ENCODE measurements at places on chromosomes 2 and 18.

DNA sequence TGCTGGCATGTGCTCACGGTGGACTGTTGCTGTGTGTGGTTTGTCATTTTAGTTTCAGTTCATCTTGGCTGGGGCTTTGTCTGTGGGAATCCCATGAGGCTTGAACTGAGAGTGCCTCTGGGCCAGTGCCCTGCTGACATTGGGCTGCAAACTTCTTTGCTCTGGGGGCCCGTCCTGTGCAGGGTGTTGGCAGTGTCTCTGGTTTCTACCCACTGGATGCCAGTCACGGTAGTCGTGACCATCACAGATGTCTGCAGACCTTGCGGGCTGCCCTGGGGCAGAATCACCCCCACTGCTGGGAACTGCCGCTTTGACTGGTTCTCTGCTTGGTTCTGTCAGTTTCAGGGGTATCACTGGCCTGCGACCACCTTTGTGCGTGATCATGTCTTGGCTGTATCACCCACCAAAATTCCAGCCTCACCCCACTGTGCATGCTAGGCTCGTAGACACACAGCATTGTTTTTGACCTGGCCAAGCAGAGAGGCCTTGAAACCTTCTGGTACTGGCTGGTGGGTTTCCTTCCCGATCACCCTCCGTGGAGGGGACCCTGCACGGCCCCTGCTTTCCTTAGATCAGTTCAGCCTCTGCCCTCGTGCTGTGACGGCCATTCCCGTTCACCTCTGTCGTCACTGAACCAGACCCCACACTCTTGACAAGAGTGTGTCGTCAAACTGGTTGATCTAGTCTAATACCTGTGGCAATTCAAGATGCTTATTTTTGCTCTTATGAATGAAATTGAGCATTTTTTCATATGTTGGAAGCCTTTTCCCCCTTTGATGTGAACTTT, 57.6 kb downstream of the KCNG2 start:
- no peak for DNase-seq

DNA sequence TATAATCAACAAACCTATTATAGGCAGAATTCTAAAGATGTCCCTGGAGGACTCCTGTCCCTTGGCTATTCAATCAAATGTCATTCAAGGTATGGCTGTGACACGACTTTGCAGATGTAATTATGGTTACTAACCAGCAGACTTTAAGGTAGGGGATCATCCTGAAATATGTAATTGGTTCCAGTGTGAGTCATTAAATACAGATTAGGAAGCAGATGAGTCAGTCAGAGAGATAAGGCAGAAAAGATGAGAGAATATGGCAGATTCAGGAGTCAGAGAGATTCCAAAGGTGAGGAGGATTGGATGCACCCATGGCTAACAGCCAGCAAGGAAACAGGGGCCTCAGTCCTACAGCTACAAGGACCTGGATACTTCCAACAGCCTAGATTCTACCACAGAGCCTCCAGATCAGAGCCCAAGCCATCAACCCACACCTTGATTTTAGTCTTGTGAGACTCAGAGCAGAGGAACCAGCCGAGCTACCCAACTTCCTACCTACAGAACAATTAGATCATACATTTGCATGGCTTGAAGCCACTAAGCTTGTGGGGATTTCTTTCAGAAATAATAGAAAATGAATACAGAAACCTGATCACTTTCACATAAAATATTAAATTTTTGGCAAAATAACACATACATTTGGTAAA, 11.2 kb upstream of the PROM2 start:
- DNase-seq: no peak

DNA sequence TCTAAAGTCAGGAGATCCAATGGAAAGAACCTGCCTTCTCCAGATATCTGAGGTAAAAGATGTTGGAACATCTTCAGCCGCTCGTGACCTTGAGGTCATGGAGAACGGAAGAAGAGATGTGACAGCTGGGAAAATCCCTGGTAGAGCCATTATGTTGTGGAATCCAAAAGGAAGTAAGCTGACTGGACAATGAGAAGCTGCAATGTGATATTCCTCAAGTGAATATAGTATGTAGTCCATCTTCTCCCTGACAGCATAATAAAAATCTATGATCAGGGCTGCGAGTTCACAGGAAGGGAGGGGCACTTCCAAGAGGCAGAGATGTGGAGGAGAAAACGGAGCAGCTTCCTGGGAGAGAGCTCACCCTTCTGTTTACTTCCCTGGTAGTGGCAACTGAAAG, 201.0 kb upstream of the SP5 start:
- no peak for DNase-seq

GRCh38 chr2:236217926-236218325, 46.3 kb downstream of the ASB18 start:
- DNase-seq: no peak

- DNase-seq: no peak
Measured at GRCh38 chr2:124254621-124255020, 229.5 kb downstream of the CNTNAP5 start.

DNA sequence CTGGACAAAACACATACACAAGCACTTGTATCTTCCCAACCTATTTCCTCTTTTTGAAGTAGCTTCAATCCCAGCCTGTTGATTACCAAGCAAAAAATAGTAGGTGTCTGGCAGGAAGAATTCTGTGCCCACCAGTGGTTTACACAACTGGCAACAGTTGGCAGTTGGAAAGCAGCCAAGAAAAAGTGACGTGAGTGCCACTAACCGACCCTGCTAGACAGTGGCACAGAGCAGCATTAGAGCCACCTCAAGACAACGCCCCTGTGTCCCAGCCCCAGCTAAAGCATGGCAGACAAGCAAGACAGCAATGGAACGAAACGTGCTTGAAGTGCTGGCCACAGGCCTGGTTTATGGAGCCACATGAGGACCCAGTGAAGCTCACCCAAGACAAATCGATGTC, 379.6 kb downstream of the FBXO15 start:
- DNase-seq: no peak

- DNase-seq: no peak
Measured at GRCh38 chr2:99507937-99508818, 18.4 kb upstream of the REV1 start.

DNA sequence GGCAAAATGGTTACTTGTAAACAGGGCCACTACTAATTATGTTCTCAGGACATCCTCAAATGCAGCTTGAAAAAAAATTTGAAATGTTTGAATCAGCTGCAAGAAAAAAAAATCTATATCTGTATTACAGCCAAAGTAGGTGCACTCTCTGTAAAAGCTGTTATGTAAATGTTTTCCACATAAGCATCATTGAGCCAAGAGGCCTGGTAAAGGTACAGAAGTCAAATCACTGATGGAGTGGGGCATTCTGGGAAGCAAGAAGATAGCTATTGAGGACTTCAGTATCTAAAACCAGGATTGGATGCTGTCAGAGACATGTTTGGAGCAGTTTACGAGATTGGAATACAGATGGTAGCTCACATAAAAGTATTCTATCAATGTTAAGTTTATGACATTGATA, 80.3 kb downstream of the MAPRE2 start:
- DNase-seq: no peak

DNA sequence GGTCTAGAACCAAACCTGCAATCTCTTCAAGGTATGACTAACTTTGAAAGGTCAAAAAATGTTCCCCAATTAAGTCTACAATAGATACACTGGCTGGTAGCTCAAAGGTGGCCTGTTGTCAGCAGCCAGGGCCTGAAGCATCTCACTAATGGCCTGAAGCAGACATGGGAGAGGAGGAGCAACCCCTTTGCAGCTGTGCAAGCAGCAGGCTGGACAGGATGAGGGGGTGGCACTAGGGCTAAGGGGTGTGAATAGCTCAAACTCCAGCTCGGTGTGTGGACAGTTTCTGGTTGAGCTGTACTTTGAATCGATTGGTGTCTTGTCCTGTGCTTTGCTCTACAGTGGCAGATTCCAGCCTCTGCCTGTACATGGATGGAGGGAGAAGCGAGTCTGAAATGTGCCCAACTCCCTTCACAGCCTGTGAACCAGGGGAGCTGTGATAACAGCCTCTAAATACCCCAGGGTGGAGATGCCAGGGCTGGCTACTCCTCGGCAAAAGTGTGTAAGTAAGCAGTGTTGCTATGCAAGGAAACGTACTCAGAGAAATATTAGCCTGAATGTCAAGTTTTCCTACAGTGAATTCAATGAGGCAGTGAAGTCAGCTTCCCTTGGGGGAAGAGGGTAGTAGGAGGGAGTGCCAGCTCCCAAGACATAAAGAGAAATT, 34.7 kb upstream of the DTNB start:
- no peak for DNase-seq

GRCh38 chr2:111952871-111953452, 54.6 kb downstream of the MERTK start:
- no peak for DNase-seq

GRCh38 chr2:182866095-182866460, 359 bp downstream of the FRZB start:
- DNase-seq: peak; percentile 30

- DNase-seq: no peak
Measured at GRCh38 chr2:44200011-44200410, 31.3 kb downstream of the PPM1B start.

DNA sequence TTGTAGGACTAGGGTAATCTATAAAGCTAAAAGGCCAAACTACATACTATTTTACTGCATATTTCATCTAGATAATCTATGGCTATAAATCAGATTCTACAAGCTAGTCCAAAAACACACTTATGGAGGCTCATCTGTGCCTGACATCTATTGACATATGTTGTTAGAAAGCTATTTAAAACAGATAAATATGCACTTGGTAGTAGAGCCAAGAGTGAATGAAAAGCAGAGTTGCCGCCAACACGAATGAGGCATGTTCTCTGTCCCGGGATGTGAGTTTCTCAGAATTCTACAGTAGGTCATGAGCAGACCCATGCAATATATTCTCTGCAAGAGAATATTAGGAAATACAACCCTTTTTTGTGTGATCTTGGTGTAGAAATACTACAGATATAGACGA, 66.7 kb upstream of the LPIN2 start:
- no peak for DNase-seq
